ENCODE measurements at places on chromosomes 7 and 10.

DNA sequence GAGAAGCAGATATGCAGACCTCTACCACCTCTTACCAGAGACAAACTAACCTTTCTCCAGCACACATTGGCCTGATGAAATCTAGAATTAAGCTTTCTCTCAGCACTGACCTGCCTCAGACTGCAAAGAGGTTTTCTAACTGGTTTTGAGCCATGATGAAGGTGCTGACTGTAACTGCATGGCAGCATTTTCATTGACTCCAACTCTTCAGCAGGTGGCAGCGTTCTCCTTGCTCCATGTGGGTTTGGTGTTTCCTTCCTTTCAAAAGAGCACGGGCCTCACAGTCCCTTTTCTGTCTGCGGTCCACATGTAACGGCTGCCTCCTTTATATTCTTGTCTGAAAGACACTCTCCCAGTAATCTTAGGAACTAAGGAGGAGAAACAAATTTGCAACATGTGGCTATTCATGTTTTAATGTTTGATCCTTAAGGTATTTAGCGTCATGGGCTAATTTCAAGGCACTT, 12.6 kb downstream of the KLLN start:
- DNase-seq, result no peak

GRCh38 chr7:78264105-78264504, 465.5 kb downstream of the PHTF2 start:
- DNase-seq, result no peak

- no peak for DNase-seq
These were observed 81.7 kb downstream of the COL28A1 start for GRCh38 chr7:7454000-7454399.

DNA sequence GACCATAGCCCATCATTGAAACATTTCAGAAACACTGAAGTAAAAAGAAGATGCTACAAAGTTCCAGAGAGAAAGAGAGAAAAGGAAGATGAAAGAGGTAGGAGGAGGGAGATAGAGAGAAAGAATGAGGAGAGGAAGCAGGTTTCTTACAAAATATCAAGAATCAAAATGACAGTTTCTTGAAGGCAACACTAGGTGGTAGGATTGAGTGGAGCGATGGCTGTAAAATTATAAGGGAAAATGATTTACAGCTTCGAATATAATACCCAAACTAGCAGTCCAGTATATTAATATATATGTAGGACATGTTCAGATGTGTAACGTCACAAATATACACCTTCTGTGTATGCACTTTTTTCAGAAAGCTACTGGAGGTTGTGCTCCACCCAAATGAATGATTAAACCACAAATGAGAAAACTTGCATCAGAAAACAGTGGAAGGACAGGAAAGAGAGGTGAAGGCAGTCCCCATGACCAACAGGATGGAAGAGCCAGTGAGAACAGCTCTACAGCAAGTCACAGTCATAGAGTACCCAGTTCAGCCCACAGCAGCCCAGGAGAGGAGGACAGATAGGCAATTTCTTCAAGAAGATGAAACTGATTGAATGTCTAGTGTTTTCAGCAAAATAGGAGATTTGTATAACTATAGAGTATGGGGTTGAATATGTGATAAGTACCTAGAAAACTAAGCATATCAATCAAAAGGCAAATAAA, 151.5 kb upstream of the TARP start:
- DNase-seq, result no peak

- no peak for DNase-seq
These were observed 57.5 kb upstream of the CHCHD3 start for GRCh38 chr7:133139350-133139749.

Measured in activated gamma-delta T cell (primary cell).